ENCODE measurements at places on chromosomes 12 and 14. TPM values are rescaled to one million over a fixed set of nuclear protein-coding genes. Genes with fewer than 3 reads are reported as not detected.

Gene ATG2B
- 5.1 TPM for polyA plus RNA-seq

Gene FGF6
- not detected for polyA plus RNA-seq

Gene HCAR1
- not detected for polyA plus RNA-seq

Gene OLR1
- polyA plus RNA-seq, result 0.07 TPM

- H3K27me3 ChIP-seq, result no peaks in the 10 kb centered on the region
- no peaks in the 10 kb centered on the region for H3K4me1 ChIP-seq
- H3K27ac ChIP-seq, result no peak overlapping the region
- H3K4me3 ChIP-seq, result no peak overlapping the region
Observed at GRCh38 chr12:82952946-82953345, 266.2 kb downstream of the TMTC2 start.

- no peak overlapping the region for H3K4me3 ChIP-seq
- peaks cover 26% of the 10 kb centered on the region for H3K4me1 ChIP-seq
- no peaks in the 10 kb centered on the region for H3K27me3 ChIP-seq
- no peaks in the 10 kb centered on the region for H3K36me3 ChIP-seq
- DNase-seq, result no peak
- H3K27ac ChIP-seq, result peak overlapping the region; percentile 100
Observed at GRCh38 chr12:124919521-124920352, 5.3 kb upstream of the UBC start.

- H3K36me3 ChIP-seq, result peaks cover 38% of the 10 kb centered on the region
- no peaks in the 10 kb centered on the region for H3K27me3 ChIP-seq
- H3K4me3 ChIP-seq, result no peak overlapping the region
- no peak for DNase-seq
- H3K27ac ChIP-seq, result no peak overlapping the region
Observed at GRCh38 chr14:74290415-74290814, 12.3 kb downstream of the ABCD4 start.

- DNase-seq, result peak; percentile 56
- no peaks in the 10 kb centered on the region for H3K27me3 ChIP-seq
- peak overlapping the region; percentile 99 for H3K27ac ChIP-seq
- H3K4me3 ChIP-seq, result no peak overlapping the region
- H3K4me1 ChIP-seq, result peaks cover 27% of the 10 kb centered on the region
Observed at GRCh38 chr12:106112145-106112821, 26.5 kb downstream of the NUAK1 start.
